ENCODE measurements at places on chromosomes 7 and 10.

GRCh38 chr10:125340903-125341302 lies 180.5 kb upstream of the CTBP2 start:
- DNase-seq, result no peak

- no peak for DNase-seq
Measured at GRCh38 chr7:21193895-21194294, 234.0 kb upstream of the SP4 start.

DNA sequence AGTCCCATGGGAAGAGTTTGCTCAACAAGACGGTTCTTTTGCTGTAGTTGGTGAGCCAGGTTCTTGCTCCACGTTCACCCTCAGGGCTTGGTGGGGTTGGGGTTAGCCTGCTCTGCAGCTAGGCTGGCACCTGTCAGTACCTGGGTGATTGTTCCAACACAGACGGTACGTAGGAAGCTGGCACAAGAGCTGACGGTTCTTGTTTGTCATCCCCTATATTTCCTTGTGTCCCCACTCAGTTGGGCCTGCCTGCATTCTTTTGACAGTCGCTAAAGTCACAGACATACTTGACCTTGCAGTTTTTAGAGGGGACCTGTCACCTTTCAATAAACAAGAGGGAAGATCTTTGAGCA lies 40.2 kb upstream of the SYPL1 start:
- no peak for DNase-seq

- DNase-seq, result no peak
Measured at GRCh38 chr7:35729061-35729783, 34.3 kb upstream of the HERPUD2 start.

GRCh38 chr7:16396766-16397500 lies 24.4 kb downstream of the CRPPA start:
- peak; percentile 13 for DNase-seq

DNA sequence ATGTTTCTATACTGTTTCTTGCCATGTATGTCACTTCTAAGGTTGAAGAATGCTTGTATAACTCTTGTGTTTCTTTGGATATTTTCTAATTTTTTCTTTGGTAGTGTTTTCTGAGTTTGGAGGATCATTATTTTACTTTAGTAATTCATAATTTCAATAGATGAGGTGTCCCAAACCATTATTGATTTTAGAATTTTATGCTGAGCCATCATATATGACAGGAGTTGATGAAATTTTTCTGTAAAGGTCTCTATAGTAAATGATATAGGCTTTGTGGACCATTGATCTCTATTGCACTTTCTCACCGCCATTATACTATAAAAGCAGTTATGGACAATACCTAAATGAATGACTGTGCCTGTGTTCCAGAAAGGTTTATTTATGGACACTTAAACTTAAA lies 183.3 kb upstream of the PPP1R3A start:
- DNase-seq, result no peak

GRCh38 chr10:133614830-133615580 lies 11.6 kb downstream of the FRG2B start:
- peak; percentile 81 for DNase-seq

DNA sequence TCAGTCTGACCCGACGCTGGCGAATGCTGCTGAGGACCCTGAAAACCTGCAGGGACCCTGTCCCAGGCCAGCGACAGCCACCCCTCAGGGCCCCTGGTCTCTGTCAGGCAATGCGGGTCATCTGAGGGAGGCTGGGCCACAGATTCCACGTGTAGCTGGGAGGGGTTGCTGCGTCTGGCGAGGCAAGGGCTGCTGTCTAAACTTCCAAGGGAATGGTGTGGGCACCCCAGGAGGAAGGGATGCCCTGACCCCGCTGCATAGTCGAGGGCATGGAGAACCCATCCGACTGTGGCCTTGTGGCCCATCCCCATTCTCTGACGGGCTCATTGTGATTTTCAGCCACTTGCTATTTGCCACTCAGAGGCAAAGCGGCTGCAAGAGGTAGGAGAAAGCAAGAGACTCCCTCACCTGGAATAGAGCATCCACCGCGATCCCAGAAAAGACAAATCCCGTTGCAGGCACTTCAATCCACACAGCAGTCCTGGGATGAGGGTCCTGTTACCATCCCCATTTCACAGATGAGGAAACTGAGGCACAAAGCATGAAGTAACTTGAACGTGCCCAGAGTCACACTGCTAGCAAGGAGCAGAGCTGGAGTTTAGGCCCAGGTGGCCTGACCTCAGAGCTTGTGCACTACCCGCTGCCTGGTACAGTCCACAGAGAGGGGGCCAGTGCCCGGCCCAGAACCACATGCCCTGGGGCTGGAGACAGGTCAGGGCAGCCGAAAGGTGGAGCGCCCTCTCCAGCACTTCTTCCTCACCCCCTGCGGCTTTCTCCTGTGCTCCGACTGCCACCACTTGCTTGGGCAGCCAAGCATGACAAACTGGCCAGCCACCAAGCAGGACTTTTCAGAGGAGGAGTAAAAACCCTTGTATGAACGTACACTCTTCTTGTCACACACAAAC lies 163.8 kb upstream of the KLF14 start:
- DNase-seq, result no peak
